NCI-H1436 treated with DMSO at 0.1 percent for 48 hours (cell line): ENCODE measurements at places on chromosomes 2 and 18.
A peak's percentile ranks its signal among the peaks of the same experiment; 100 is the strongest.

DNA sequence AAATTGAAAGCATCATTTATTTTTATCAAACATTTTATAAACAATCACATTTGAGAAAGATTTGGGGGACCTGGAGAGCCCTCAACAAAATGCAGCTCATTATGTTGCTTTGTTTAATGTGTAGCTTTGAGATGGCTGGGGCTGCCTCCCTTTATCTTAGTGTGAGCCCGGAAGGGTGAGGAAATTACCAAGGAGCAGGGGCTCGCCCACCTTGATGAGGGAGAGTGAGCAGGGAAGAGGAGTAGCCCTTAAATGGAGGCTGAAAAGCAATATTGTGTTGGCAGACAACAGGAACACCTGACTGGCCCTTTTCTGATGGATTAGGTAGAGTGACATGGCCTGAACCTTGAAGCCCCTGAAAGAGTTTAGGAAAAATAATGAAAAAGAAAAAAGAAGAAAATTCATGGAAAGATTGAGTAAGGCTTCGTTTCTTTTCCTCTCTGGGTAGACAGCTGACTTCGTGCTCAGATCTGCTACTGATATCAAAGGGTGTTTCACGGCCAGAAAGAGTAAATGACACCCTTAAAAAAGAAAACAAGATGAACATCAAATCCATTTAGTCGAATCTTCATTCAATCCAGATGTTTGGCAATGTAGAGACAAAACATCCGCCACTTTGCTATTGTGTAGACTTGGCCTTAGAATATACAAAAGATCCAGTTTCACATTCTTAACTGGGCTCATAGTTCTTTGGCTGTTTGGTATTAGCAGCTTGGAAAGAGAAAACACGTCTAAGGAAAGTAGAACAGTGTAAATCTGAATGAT, 206.5 kb upstream of the TCF4 start:
- no peak for DNase-seq

- no peak for DNase-seq
Observed at GRCh38 chr18:79931475-79931874, 20.0 kb downstream of the SLC66A2 start.

GRCh38 chr2:194750926-194751325, 906.1 kb upstream of the SLC39A10 start:
- DNase-seq: no peak

GRCh38 chr18:24987303-24988252, 364.4 kb downstream of the ZNF521 start:
- DNase-seq: no peak

DNA sequence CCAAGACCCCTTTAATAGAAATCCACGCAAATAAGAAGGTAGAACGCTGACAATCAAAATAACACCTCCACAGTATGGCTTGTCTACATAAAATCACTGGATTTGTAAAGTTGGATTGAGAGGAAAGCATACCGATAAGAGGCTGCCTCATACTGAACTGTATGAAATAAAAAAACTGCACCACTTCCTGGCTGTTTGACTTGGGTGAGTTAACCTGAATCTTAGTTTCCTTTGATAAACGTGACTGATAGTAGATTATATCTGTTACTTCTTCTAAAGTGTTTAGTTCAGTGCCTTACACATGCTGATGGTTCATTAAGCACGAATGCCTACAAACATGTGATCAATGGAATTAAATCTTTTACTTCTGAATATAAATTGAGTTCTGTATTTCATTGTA, 140.4 kb upstream of the RNF152 start:
- no peak for DNase-seq

GRCh38 chr2:117128461-117128860, 686.0 kb upstream of the DDX18 start:
- no peak for DNase-seq

GRCh38 chr18:63237881-63238692, 81.5 kb downstream of the BCL2 start:
- DNase-seq: no peak

DNA sequence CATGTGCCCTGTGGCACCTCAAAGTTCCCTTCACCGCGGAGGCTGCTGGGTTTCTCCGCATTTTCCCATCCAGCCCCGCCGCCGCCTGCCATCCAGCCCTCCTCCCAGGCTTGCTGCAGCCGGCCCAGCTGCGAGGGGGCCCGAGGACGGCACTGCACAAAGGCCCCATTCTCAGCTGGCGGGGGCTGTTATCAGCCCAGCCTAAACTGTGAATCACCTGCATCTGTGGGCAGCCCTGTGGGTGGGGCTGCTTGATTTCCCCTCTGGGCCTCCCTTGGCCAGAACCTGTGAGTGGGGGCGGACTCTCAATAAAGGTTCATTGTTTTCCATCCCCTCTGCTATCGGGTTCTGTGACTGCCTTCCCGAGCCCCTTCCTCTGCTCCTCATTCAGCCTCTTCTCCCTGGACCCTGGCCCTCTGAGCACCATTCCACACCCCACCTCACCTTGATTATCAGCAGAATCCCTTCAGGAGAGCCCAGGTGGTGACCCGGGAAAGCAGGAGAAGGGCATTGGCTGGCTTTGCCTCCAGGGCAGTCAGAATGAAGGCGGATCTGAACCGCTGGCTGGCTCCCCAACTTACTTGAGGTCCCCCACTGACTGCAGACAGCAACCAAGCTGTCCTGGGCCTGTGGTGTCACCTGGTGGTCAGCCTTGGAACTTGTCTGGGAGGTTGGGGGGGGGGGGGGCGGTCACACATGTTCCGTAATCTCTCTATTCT, 204.5 kb downstream of the ZFP36L2 start:
- DNase-seq: no peak

GRCh38 chr2:88686320-88686719, 5.2 kb upstream of the RPIA start:
- DNase-seq: no peak

DNA sequence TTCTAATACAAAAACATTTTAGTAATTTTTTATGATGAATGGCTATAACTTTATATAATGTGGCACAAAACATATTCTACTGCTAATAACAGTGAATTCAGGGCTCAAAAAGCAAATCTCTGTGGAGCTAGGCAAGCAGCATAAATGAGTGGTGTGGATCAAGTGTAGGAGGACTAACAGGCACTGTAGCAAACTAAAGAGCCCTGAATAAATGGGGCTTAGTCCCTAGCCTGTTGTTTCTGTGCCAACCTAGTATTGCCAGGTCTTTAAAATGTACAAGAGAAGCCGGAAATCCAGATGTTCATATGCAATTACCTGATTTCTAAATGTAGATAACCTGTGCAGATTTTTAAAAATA, 18.5 kb downstream of the REL start:
- DNase-seq: no peak

DNA sequence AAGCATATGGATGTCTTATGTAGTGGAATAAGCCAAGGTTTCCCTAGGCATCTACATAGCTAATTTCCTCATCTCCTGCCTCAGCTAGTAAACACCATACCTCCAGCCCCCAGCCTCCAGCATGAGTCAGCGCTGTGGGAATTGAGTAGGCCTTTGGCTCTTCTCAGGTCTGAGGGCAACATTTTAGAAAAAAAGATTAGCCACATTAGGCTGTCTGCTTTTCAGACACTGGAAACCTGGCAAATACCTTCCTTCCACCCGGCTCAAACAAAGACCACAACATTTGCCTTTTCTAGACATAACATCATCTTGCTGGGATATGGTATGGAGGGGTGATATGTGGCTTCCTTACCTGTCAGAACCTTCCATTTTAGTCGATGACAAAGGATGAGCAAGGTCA, 6.1 kb upstream of the CCDC195 start:
- no peak for DNase-seq

GRCh38 chr2:25420820-25421237, 79.1 kb upstream of the DNMT3A start:
- no peak for DNase-seq

DNA sequence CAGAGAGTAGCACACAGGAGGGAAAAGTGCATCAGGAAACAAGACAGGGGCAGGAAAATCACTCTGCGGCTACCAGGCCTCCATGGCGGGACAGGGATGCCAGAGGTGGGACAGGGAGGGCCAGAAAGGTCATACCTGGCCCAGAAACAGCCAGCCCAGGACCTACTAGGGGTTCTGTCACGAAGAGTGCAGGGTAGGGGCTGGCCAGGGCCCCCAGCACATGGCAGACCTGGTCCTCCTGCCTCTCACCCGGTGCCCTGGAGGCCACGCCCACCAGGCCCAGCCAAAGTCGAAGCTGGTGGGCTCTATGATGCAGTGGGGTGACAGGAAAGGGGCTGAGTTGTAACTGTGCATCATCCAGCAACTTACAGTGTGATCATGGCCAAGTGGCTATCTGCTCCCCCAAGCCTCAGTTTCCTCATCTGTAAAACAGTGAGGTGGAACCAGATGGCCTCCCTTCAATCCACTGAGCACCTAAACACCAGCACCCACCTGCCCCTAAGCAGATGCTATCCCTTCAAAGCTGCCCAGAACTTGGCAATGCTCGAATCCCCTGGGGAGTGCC, 10.6 kb downstream of the CYP26B1 start:
- no peak for DNase-seq

GRCh38 chr2:49661809-49662208, 507.5 kb upstream of the FSHR start:
- no peak for DNase-seq

- no peak for DNase-seq
Observed at GRCh38 chr18:78876868-78877267, 102.8 kb upstream of the SALL3 start.

DNA sequence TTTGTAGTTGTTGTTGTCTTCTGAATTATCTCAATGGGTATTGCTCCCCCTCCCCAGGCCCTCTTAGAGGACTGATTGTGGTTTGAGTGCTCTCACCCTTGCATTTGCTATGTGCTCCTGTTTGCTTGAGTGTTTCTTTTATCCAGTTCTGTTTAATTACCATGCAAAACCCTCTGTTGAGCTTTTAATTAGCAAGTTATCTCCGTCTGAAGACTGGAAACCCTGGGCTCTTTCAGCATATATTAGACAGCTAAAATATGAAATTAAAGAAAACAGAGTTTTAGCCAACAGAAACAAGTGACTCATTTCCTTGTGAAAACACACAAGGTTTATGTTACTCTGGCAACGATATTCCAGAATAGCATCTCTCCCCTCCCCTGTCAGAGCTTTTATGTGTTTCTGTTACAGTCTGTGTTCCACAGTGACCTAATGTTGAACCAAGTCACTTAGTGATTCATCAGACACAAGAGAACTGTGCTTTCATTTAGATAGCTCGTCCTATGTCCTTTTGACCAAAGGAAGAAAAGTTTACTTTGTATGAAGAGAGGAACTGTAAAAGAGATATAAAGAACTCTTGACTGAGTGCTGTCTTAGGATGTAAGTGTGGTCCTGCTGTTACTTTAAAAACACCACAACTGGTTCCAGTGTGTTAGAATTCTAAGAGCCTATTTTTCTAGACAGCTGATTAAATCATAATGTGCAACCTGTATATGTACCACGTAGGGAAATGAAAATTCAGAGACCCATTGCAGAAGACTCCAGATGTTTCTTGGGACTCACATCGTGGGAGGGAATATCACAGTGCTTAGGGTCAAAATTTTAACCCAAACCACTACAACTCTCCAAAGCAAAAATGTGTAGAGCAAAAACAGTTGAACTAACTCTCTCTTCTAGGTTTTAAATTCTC, 172.8 kb upstream of the RBMS1 start:
- DNase-seq: peak; percentile 90

DNA sequence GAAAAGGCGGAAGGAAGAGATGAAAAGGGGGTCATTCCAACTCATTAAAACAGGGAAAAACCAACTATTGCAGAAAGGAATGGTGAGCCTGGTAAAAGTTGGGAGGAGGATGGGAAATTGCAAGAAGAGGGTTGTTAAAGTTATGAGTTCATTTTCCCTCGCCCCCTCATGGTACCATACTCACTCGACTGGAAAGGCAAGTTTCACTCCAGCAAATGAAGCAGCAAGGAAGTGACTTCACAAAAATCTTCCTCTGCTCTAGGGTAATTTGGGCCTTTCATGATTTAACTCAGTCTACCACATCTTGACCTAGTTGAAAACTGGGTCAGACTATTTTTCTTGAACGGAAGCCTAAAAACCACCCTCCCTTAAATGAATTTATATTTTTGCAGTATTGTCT, 22.8 kb upstream of the DAW1 start:
- no peak for DNase-seq

- no peak for DNase-seq
Observed at GRCh38 chr18:8974279-8974678, 128.2 kb upstream of the NDUFV2 start.

GRCh38 chr18:31680831-31681568, 3.4 kb downstream of the B4GALT6 start:
- DNase-seq: no peak

- DNase-seq: no peak
Observed at GRCh38 chr2:168200930-168201583, 46.3 kb downstream of the STK39 start.

DNA sequence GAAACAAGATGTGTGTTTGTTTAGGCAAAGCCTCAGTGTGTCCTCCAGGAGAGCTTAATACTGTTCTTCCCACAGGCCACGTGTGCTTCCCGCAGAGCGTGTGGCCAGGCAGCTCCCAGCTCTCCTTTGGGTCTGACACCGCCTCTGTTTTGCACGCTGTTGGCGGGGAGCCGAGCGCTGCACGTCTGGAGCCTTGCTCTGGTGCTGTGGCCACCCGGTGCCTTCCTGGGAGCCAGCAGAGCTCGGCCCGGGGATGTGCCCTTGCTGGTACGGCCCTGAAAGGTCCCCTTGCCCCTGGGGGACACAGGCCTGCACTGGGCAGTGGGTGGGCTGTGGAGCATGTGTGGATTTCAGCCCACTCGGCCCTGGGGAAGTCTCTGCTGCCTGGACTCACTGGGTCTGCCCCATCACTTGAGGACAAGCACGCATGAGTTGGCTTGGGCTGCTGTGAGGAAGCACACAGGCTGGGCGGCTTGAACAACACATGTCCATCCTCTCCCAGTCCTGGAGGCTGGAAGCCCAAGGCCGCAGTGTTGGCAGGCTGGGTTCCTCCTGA, 160.7 kb upstream of the HDAC4 start:
- DNase-seq: no peak

DNA sequence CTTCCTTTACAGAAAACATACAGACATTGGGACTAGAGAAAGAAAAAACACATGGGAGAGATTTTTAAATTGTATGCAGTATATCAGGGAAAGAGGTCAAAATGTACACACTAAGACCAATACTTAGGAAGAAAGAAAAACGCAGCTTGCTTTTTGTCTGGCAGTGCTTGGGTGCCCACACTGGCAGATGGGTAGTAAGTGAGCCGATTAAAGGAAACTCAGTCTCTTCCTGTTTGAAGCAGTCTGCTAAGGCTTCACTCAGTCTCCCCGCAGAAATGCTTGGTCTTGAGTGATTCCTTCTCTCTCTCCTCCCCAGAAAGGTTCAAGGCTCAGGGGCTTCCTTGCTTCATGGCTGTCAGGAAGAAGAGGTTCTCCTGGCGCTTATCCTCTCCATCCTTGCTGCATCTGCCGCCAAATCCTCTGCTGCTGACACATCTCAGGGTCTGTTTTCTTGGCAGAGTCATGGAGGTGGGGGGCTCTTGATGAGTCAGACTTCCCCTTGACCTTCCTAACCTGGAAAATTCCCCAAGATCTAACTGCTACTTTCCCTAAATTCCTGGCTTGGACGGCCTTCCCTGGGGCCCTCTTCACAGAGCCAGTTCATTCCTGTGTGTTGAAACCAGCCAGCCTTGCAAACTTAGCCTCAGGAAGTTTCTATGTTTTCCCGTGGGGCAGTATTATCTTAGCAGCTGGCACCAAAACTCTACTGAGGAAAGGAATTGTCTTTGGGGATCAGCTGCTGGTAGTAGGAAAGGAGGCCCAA, 10.5 kb upstream of the TMSB10 start:
- no peak for DNase-seq
